ENCODE measurements at places on chromosomes 1 and 21.

DNA sequence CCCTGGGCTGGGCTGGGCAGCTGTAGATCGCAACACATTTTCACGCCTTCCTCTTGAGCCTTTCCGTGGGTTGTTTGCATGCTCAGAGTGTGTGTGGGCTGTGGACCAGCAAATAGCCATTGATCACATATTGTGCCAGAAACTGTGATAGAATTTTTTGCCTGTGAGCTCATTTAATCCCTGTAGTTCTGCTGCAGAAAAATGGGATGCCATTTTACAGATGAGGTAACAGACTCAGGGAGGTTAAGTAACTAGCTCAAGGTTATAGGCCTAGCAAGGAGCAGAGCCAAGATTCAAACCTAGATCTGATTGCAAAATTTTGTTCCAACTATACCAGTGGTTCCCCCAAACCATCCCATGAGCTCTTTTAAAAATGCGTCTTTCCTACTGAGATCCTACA, 10.5 kb downstream of the SPATA46 start:
- no peak for DNase-seq

DNA sequence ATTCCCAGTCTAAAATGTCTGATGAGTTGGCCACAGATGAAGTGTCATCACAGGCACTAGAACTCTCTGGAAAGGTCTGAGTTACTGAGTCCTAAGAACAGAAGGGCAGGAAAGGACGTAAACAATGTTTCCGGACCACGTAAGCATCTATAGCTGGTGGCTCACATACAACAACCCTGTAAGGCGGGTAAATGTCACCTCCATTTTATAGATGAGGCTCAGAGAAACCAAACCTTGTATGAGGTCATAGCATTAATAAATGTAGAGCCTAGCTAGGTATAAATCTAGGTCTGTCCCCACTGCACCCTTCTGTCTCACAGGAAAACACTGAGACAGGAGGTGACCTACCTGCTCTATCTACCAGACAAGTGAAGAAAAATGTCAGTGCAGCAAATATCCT, 86.6 kb downstream of the CSMD2 start:
- DNase-seq = no peak

GRCh38 chr1:53461323-53462044, 2.3 kb downstream of the DMRTB1 start:
- no peak for DNase-seq

DNA sequence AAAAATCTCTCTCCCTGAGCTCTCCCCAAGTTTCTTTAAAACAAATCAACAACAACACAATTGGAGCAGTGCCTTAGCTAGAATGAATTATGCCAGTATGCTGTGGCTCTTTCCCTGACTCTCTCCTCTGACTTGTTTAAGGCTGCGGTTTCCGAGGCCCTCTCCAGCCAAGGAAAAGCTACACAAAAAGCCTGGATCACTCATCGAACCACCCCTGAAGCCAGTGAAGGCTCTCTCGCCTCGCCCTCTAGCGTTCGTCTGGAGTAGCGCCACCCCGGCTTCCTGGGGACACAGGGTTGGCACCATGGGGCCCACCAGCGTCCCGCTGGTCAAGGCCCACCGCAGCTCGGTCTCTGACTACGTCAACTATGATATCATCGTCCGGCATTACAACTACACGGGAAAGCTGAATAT, 1.9 kb downstream of the S1PR1 start:
- peak; percentile 90 for DNase-seq

- no peak for DNase-seq
Observed at GRCh38 chr1:97902067-97902466, 18.8 kb downstream of the DPYD start.

All from ELF-1 (cell line).